Suppressor macrophage (primary cell): ENCODE measurements at places on chromosomes 2 and 18.
A peak's percentile ranks its signal among the peaks of the same experiment; 100 is the strongest.

DNA sequence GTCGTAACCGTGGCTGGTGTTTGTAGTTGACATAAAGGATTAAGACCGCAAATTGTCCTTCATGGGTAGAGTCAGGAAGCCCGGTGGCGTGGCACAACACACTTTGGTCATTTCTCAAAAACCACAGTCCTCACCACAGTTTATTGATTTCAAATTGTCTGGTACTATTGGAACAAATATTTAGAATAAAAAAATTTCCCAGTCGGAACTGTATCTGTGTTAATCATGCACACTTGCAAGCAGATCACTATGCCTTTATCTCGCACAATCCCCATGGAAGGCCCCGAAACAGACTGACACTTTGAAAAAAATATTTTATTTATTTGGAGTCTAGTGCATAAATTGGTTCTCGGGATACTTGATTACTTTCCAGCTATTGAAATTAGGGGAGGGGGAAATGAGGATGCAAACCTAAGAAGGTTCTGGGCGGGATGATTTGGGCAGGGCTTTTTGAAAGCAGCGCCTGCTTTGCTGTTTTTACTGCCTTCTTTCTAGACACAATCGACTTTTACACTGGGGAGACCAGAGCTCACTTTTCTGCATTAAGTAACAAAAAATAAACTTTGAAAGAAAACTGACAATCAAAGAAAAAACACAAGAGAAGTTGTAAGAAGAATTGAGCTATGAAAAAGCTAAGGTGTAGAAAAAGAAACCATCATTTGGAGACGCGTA is 15.4 kb upstream of the HOXD1 start:
- DNase-seq, result no peak

- DNase-seq, result no peak
Observed at GRCh38 chr18:74400813-74401212, 56.3 kb downstream of the DIPK1C start.

DNA sequence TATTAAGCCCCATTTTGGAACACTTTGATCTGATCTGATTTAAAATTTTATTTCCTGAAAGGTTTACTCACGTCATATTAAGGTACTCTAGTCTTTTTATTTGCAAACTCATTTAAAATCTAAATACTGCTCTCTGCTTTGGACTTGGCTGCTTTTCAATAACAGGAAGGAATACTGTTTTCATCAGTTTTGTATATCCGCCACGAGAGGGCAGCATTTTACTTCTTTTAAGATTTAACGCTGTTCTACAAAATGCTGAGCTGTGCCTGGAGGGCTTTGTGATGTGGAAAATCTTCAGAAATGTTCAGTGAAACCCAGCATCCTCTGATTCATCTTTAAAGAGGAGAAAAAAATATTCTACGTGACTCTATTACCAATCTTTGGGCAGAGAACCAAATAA is 37.5 kb upstream of the SLC38A11 start:
- DNase-seq, result peak; percentile 86

DNA sequence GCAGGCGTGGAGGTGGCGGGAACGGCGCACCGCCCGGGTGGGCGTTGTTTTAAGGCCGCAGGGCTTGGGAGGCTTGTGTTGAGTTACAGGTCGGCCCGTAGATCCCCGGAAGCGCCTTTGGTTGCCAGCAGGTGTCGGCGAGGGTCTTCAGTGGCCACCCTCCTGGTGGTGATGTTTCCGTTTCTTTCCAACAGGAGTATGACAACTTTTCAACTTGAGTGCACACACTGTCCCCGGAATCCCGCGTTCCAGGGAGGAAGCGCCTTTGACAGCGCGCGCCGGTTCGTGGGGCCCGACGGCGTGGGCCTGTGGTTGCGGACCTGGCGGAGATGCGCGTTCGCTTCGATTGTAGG is 1.0 kb upstream of the HDAC4 start:
- peak; percentile 82 for DNase-seq

DNA sequence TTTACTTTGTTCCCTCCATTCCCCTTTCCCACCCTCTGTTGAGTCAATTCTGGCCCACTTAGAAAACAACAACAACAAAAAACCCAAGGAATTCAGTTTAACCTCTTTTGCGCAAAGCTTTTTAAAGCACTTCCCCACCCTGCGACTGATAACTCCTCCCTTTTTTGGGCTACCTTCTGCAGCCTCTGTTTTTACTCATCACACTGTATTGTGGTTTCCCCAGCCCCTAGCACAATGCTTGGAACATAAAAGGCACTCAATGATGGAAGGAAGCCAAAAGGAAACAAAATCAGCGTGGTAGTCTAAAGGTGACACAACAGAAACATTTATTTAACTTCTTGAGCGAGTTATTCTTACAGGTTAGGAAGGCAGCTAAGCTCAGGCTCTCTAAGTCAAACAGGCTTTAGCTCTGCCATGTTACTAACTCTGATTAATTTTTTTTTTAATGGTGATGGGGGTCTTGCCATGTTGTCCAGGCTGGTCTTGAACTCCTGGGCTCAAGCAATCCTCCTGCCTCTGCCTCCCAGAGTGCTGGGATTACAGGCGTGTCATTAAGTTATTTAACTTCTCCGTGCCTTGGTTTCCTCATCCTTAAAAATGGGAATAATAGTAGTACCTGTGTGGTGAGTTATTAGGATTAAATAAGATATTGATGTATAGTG is 1.3 kb downstream of the CEP68 start:
- peak; percentile 61 for DNase-seq

DNA sequence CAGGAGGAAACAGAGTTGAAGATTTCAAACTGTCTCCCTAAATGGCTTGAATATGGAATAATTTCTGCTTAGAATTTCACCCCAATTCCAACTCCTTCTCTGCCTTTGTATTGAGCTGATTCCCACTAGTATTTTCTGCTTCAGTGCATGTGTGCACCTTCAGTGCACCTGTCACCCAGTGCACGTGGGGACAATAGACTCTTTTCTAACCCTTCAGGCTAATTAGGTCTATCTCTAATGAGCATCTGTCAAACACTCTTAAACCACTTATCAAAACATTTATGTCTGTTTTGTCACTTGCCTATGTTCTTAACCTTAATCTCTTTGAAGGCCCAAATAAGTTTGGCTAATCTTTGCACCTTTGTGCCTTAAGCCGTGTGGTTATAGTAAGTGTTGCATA is 232.0 kb upstream of the NETO1 start:
- DNase-seq, result no peak
